Esophagus squamous epithelium (tissue), 5 donors: ENCODE measurements at places on chromosomes 2 and 18.

DNA sequence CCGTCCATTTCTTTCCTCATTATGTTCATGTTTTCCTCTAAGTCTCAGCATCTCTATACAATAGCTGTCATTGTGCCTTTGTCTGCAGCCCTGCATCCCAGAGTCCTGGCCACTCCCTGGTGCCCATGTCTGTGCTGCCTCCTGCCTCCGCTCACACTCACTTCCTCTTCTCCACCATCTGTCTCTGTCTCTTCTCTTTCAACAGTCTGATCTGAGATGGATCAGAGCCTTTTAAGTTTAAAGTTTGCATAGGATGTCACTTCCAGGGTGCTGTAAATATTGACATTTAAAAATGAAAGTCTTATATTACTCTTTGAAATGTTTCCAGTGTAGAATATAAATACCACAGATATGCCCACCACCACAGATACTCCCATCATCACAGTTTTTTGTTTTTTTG is 42.7 kb downstream of the UBE2F start:
- no peak for DNase-seq

DNA sequence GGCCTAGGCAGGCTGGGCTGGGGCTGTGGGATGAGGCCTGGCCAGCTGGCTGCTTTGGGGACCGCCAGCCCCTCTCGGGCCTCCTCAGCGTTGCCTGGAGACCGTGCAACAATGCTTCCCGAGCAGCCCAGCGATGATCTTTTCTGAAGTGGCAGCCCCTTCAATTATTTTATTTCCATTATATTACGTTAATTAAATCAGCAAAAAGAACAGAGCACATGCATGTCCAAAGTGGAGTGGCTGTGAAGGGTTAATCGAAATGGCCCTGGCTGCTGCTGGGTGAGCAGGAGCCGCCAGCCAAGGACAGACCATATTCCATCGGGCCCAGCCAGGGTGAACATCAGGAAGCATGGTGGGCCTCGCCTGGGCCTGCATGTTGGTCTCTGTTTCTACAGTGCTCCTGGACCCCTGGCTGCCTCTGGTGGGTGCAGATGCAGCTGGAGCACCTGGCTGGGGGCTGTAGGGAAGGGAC is 245.5 kb downstream of the MYCN start:
- DNase-seq: no peak

DNA sequence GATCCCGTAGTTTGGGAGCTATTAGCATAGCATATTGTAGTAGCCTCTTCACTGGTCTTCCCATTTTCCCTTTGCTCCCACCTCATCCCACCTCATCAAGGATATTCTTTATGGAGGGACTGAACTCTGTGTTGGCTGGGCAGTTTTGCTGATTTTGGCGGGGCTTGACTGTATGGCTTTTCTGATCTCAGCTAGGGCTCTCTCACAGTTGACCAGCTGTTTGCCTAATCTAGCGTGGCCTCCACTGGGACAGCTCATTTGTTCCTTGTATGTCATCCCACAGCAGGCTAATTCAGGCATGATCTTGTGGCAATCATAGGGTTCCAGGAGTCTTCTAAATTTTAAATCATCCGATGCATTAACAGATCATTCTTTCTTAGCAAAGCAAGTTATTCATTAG is 30.2 kb upstream of the MTX2 start:
- no peak for DNase-seq

DNA sequence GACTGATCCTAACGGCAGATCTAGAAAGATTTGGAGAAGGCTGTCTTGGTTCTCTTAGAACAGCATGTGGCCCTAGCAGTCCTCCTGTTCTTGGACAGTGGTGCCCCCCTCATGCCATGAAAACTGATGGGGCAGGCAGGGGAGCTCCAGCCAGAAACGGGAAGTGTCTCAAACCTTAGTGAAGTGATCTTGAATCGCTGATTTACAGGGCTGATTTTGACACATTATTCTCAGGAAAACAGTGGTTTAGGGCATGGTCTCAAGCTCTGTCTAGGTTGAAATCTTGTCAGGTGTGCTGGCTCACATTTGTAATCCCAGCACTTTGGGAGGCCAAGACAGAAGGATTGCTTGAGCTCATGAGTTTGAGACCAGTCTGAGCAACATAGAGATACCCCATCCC is 37.8 kb downstream of the SRSF7 start:
- DNase-seq: no peak

GRCh38 chr2:216078776-216079175 is 2.8 kb downstream of the PECR start:
- DNase-seq: no peak

DNA sequence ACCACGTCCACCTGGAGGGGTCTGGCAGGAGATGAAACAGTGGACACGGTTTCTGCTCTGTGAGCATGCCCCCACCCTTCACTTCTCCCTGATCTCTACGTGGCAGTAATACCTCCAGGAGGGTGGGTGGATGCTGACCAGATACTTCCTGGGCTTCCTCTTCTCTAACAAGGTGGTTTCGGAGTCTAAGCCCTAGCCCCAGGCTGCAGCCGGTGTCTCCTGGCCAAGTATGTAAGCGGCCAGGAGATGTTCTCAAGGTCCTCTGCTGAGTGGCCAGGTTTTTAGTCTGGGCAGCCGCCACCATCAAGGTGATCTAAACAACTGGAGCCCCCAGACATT is 101.8 kb upstream of the ASB18 start:
- DNase-seq: no peak

GRCh38 chr18:13425357-13426091 is 207.0 kb downstream of the LDLRAD4 start:
- no peak for DNase-seq

- no peak for DNase-seq
These were observed 243.0 kb downstream of the CELF4 start for GRCh38 chr18:37322492-37323035.

DNA sequence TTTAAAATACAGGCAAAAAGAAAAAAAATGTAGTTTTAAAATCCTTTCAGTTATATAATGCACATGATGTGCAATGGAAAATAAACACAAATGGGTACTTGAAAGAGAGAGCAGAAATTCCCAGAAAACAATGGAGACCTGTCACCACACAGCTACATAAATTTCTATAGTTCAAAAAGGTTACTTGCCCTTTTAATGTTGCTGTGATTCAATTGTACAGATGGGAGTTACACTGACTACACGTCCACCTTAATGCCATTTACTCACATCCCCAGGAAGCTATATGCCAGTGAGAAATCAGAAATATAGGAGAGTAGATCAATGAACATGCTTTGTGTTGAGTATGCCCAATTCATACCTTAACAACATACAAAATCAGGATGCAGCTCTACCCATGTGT is 269.6 kb downstream of the ERBB4 start:
- DNase-seq: no peak

GRCh38 chr2:223915071-223915470 is 30.1 kb downstream of the WDFY1 start:
- DNase-seq: no peak

DNA sequence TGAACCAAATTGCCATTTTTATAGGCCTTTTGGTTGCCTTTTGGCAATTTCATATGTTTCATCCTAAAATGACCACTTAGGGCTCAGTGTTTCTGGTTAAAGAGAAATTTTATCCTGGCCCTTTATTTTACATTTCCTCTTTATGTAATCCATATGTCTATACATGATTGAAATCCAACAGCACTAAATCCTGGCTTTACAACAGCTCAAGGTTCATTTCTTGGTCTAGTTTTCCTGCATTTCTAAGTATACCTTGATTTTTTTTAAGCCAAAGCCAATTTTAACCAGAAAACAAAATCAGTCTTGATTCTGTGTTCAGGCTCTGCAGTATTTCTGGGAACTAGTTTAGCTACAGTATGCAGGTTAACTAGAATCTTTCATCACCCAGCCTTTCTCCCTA is 11.7 kb downstream of the FZD5 start:
- no peak for DNase-seq

DNA sequence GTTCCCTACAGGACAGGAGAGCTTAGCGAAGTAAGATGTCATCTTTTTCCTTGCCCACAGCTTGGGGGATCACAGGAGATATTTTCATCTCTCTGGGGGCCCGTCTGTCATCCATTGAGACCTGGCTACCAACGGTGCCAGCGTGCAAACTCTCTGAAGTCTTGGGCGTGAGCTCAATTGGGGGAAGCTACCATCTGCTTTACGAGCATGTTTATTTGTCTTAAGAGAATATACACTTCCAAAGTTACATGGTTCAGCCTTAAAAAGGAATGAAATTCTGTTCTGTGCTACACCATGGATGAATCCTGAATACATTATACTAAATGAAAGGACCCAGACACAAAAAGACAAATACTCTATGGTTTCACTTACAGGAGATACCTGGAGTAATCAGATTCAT is 13.6 kb downstream of the SAG start:
- DNase-seq: no peak

DNA sequence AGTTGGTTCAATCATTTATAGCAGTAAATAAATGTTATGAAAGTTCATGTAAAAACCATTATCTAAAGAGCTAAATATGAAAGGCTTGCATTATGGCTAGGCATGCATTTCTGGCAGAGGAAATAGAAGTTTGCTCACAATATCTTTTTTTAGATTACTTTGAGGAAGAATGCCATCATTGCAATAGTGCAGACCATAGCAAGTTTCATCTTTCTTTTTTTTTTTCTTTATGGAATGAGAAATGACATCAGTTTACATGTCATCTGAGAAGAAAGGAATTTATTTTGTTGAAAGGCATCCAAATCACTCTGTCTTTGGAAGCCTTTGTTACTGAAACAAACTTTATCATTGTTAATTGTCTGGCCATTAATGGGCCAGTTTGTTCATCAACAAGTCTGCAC is 74.5 kb upstream of the NCKAP5 start:
- DNase-seq: no peak

GRCh38 chr2:40034198-40034597 is 255.1 kb upstream of the THUMPD2 start:
- no peak for DNase-seq

DNA sequence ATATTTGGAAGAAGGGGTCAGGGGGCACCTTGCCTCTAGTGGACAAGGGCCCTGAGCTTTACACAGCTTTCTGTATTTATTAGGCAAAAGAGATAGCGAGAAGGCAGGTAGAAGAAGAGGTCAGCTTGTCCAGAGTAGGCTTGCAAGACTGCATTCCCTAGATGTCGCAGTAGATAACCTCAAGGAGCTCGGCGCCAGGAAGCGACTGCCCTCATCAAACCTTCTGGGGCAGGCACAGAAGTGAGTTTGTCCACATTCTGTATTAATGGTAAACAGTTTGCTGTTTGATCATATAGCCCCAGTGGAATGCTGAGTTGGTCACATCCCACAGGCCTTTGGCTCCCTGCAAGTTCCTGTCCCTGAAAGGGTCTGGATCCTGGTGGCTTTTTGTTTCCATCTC is 7.0 kb downstream of the CHCHD5 start:
- DNase-seq: no peak

GRCh38 chr18:33805592-33805991 is 227.6 kb downstream of the ASXL3 start:
- no peak for DNase-seq

DNA sequence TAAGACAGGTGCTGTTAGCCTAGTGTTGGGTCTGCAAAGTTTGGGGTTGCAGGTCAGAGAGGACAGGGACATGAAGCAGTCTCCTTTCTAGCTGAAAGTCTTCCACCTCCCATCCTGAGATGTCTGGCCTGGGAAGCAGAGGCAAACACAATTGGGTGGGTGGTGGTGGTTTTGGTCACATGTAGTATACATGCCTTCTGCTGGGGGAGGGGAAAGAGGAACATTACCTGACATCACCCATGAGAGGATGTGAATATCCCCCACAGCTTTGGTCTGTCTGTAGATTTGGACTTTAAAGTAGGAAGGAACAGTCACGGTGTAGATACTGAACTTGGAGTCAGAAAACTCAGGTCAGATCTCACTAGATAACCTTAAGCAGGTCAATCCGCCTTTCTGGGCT is 4.6 kb upstream of the DNAJC5G start:
- no peak for DNase-seq

- no peak for DNase-seq
These were observed 8.3 kb downstream of the TM4SF20 start for GRCh38 chr2:227370791-227371312.

DNA sequence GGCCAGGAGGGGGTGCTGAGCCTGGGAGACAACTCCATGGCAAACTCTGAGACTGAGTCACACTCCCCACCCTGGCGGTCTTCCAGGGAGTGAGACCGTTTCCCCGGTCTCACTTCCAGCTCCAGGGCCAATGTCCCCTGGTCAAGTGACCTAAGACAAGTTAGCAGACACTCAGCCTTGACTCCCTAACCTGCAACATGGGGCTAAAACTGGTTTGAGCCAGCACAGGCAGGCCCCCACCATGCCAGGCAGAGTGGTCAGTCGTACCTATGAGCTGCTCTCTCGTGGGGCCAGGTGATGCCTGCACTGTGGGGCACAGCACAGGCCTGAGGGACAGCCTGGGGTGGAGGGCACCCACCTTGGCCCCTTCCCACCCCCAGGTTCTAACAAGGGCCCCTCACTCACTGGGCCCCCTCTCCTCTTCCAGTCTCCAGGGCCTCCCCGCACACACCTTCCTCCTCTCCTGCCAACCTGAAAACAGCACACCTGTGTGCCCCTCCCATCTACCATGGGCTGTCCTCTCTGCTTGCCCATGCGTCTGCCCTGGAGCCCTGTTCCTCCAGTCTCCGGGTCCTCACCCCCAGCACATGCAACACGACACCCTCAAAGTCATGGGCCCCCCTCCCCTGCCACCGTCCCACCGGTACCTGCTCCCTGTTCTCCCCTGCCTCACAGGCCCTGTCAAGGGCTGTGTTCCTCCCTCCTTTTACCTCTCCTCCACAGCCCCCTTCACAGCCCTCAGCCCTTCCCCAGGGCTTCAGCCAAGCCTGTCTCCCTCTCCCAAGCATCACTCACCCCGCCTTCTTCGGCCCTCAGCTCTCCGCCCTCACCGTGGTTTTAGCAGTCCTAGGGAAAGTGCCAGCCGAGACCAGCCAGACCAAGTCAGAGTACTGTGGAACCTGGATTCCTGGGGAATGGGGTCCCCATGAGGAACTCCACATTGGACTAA is 1.6 kb downstream of the GPR17 start:
- DNase-seq: no peak

- no peak for DNase-seq
These were observed 17.4 kb downstream of the NRP2 start for GRCh38 chr2:205699515-205700289.

- no peak for DNase-seq
These were observed 1.6 kb upstream of the RTP5 start for GRCh38 chr2:241867776-241868420.

DNA sequence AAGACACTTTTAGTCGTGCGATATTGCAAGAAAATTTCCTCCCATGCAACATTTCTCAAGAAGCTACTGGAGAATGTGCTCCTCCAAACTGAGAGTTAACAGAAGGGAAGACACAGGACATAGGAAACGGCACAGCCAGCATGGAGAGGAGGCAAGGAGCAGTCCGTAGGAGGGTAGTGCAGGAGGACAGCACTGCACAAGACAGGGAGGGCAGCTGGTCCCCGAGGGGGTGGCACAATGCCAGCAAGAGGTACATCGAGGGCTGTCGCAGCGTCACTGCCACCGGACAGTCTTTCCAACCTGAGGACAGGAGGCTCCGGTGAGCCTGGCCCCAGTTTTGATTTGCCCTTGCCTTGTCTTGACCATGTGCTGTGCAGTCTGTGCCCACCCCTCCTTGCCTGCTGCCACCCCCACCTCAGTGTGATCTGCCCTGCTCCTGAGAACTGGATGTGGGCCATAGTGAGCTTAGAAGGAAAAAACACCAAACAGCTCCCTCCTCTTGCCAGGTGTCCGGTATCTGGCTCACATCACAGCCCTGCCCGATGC is 81.6 kb upstream of the LAPTM4A start:
- DNase-seq: no peak
